ENCODE measurements at places on chromosomes 6 and 20.

DNA sequence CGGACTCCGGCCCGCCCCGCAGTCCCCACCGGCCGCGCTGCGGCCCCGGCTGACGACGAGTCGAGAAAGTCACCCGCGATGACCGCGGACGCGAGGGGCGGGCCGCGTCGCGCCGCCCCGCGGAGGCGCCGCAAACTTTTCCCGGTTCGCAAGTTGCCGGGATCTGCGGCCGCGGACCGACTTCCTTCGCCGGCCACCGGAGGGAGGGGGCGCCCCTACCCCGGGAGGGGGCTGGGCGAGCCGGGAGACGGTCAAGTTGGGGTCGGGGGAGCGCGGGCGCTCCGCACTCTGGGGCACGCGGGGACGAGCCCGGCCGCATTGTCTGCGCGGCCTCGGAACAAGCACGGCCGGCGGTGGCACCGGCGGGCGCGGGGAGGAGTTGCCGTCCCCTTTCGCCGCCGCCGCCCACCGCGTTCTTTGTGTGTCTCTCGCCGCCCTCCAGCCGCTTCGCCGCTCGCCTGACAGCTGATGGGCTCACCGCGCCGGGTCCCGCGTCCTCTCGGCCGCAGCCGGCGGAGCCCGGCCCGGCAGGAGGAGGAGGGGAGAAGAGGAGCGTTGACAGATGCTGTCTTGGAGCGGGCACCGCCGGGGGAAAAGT lies 131.6 kb downstream of the OGFRL1 start:
- no peak for DNase-seq

- DNase-seq: no peak
These were observed 10.9 kb upstream of the GCM1 start for GRCh38 chr6:53159558-53159957.

- no peak for DNase-seq
These were observed 265.4 kb upstream of the CDH4 start for GRCh38 chr20:60986506-60987156.

GRCh38 chr6:35043381-35044130 lies 97.6 kb downstream of the TCP11 start:
- DNase-seq: no peak

- no peak for DNase-seq
These were observed 267.0 kb upstream of the SUPT3H start for GRCh38 chr6:45644720-45645119.

- no peak for DNase-seq
These were observed 24.5 kb downstream of the NCOA7 start for GRCh38 chr6:125815080-125815910.

GRCh38 chr20:17872959-17873358 lies 95.6 kb downstream of the SNX5 start:
- DNase-seq: no peak

DNA sequence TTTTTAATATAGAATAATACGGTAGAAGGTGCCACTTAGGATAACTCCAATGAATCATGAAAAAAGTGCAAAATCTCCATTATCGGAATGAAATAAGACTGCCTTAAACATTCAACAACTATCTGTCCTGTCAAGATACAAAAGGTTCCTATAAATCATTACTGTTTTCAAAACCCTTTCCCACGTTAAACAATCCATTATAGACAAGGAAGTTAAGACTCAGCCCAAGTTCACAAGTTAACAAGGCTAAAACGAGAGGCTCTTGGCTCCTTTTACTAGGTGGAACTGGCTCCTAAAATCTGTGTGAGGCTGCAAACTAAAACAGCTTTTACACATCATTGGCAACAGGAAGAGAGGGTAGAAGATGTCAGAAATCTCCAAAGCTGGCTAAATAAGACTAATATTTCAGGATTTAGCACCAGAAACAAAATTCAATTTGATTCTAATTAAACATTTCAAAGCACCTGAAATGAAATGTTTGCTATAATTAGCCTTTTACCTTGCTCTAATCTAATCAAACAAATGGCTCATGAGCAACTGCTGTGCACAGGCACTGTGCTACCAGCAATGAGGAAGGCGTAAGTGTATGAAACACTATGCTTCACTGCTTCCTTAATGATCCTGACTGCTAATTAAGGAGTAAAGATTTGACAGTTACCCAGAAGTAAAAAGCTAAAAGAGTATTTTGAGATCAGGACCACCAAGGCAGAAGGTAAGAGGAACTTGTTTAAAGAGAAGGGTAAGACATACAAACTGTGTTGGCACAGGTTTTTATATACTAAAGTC lies 109.7 kb downstream of the DST start:
- DNase-seq: no peak

- DNase-seq: no peak
These were observed 817.3 kb downstream of the BCKDHB start for GRCh38 chr6:80923816-80924215.

DNA sequence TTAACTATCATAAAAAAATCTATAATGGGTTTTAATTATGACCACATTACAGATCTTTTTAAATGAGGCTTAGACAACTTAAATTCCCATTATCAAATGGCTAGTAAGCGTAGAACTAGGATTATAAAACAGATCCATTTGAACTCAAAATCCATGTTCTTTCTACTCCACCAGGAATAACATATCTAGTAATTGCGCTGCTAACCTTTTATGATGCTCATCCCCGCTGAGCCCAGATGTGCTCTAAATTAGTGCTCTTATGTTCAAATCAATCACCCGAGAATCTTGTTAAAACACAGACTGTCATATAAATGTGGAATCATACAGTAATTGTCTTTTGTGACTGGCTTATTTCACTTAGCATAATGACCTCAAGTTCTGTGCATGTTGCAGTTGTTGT lies 903.1 kb downstream of the PHF3 start:
- DNase-seq: no peak

DNA sequence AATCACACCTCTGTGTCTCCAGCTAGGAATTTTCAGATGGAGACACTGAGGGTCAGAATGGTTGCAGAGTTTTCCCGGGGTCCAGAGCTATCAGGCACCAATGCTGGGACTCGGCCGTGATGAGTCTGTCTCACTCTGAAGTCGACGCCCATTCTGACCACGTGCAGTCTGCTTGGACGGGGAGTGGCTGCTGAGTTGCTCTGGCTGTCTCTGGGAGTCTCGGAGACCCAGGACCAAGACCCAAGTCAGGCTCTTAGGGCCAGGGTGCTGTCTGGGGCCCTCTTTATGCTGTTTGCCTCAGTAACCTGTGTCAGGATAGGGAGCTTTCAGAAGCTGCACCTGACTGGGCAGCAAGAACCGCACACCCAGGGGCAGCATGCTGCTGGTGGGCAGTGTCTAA lies 4.6 kb downstream of the IP6K3 start:
- no peak for DNase-seq

DNA sequence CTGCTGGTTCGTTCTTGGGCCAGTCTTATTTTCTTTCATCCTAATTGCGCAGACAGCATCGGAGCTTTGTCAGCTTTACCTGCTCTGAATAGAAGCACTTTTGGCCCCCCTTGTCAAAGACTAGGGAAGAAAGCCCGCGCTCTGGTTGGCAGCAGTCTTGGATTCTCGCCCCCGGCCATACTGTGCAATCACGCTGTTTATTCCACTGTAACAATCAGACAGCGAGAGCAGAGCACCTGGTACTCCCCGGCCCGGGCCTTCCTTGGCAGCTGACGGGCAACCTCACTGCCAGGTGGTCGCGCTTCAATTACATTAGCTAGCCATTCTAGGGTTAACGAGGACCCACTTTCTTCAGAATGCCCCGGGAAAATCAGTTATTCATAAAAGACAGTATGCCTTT lies 72.6 kb downstream of the INSM1 start:
- no peak for DNase-seq

- no peak for DNase-seq
These were observed 74.5 kb upstream of the ADGRF1 start for GRCh38 chr6:47116606-47117005.

GRCh38 chr20:52490711-52491430 lies 299.3 kb upstream of the ZFP64 start:
- no peak for DNase-seq

DNA sequence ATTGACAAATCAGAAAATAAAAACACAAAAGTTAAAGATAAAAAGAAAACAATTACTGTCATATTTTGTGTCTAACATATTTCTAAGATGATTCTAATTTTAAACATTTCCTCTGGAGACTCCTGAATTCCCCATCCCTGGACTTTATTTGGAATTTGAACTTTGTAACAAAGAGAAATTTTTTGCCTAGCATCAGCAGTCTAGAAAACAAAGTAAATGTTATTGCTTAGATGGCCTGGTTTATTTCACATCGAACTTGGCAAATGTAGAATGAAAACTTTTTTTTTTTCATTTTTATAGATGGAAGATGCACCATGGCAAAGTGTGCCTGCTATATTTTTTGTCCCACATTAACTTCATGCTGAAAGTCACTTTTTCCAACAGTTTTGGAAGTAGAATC lies 159.1 kb downstream of the TBX18 start:
- no peak for DNase-seq

GRCh38 chr20:753136-753535 lies 15.2 kb downstream of the SLC52A3 start:
- DNase-seq: no peak

DNA sequence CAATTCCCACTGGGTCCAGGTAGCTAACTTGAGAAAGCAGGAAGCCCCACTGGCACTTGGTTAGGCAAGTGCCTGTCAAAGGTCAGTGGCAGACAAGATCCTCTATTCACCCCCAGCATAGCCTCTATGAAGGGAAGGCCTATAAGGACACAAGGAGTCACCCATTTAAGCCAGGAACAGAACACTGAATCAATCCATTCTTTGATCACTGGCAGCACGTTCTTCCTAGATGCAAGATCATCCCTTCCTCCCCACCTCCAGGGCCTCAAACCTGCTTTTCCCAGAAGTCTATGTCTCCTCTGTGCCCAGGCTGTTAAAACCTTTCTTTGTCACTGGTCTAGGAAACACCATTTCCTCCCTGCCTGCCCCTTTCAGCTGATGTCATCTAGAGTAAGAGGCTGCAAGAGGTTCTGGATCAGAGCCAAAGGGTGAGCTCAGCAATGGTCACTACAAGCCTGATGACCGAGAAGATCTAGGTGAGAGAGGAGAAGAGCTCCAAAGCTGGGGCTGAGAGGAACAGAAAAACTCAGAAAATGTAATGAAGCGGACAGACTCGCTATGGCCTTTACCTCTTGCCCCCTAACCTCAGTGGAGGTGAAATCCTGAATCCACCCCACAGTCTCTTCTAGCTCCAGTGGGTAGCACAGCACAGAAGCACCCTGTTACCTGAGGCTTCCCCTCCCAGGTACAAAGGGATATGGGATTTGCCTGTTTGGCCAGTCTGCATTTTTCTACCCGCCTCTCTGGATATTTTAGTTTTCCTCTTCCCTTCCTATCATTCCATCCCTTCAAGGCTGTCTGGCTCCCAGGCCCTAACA lies 1.8 kb downstream of the GTPBP2 start:
- DNase-seq: no peak

- no peak for DNase-seq
These were observed 137.2 kb downstream of the CDH26 start for GRCh38 chr20:60095456-60095855.

GRCh38 chr6:44576132-44576631 lies 188.7 kb downstream of the CDC5L start:
- no peak for DNase-seq

DNA sequence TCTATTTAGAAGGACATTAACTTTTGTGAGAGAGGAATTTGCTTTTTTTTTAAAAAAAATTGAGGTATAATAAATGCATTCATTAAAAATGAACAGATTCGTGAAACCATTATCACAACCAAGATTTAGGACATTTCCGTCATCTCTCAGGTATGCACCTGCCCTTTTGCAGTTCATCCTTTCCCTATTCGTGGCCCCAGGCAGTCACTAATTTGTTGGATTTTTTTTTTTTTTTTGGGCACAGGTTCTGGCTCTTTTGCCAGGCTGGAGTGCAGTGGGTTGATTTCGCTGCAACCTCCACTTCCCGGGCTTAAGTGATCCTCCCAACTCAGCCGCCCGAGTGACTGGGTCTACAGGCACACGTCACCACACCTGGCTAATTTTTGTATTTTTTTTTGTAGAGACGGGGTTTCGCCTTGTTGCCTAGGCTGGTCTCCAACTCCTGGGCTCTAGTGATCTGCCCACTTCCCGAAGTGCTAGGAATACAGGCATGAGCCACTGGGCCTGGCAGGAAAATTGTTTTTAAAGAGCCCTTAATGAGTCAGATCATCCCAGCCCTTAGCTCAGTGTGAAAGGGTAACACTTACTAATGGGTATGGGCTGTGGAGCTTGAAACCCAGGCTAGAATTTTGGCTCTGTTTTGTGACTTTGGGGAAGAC lies 9.2 kb downstream of the PHF3 start:
- no peak for DNase-seq

GRCh38 chr6:88179692-88180091 lies 13.5 kb upstream of the CNR1 start:
- no peak for DNase-seq

GRCh38 chr6:140064366-140064765 lies 689.9 kb upstream of the CITED2 start:
- no peak for DNase-seq

DNA sequence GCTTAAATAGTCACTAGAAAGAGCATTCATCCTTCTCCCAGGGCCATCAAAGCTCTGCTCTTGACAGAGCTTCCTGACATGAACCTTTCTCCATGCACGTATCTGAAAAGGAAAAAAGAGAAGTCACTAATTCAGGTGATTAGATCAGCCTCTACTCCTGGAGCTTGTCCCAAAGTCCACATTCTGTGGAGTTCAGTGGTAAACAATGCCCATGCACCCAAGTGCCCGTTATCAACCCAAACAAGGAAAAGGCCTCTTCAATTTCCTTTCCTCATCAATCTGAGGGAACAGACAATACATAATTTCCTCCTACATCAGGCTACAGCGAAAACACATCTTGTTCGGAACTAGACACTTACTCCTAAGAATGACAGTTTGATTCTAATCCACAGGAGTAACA lies 129.2 kb upstream of the PCSK2 start:
- no peak for DNase-seq

GRCh38 chr6:94361304-94362060 lies 942.1 kb upstream of the EPHA7 start:
- no peak for DNase-seq

- DNase-seq: no peak
These were observed 123.3 kb downstream of the INSM1 start for GRCh38 chr20:20491110-20491783.
